ENCODE measurements at places on chromosomes 3 and 15.

DNA sequence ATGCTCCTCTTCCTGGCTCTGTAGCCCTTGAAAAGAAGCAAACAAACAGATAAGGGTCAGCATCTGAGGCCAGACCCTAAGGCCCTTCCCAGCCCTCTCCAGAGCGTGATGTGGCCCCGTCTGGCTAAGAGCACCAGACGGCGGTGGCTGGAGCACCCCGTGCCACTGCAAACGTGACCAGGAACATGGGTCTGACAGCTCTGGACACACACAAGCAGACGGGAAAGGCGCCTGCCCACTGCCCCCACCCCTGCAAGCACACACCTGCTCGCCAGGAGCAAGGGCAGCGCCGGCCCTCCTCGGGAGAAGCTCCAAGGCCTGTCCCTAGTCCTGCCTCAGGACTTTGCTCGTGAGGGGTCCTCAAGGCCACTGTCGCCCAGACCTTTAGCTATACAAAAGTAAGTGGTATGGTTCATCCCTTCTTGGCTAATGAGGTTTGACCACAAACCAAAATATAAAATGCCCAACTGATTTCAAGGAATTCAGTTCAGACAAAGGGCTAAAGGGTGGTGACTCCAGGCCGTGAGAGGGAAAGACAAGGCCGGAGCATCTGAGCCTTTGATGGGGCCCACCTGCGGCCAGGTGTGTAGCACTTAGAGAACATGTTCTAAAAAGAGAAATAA is 90.4 kb downstream of the XXYLT1 start:
- no peak for DNase-seq

GRCh38 chr3:149657321-149657925 is 402 bp downstream of the WWTR1 start:
- DNase-seq: peak; percentile 6

GRCh38 chr3:122555275-122556071 is 8.6 kb downstream of the PARP9 start:
- no peak for DNase-seq

GRCh38 chr3:42876401-42876800 is 722 bp upstream of the CYP8B1 start:
- no peak for DNase-seq

- no peak for DNase-seq
Measured at GRCh38 chr3:73559749-73560148, 65.0 kb downstream of the PDZRN3 start.

- DNase-seq: no peak
Measured at GRCh38 chr15:38010395-38010794, 76.0 kb downstream of the TMCO5A start.

GRCh38 chr3:62534326-62534725 is 161.0 kb upstream of the FEZF2 start:
- no peak for DNase-seq

DNA sequence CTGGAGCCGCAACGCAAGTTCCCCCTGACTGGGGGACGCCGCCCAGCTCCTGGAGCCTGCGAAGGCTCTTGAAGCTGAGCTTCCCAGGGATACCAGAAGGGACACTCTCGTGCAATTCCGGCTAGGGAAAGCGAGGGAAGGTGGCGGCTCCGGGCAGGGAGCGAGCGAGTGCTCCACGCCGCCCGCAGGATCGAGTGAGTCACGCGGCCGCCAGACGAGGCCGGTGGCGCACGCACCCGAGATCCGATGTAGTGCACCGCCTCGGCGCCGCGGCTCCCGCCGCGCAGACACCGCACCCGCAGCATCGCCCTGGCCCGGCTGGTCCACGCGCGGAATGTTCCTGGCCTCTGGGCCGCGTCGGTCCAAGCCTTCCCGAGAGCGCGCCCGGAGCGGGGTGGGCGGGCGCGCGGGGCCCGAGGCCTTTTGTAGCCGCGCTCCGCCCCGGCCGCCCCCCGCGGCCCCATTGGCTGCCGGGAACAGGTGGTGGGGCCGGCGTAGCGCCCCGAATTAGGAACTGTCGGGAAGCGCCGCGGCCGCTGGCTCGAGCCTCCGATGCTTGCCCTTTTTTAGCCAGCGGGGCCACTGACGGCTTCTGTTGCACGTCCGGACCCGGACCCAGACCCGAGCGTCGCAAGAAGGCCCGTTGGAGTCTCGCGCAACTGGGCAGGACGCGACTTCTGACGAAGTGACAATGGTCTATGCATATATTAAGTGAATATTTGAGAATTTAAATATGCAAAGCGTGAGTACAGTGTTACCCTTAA is at the start of gene GATM:
Gene GATM, minus strand, starts transcription at position 396 of the 764 bp plus-strand sequence. Its CDS starts 91 bp downstream, at position 305.
- DNase-seq: peak; percentile 35

GRCh38 chr3:46946856-46947545 is 29.5 kb downstream of the CCDC12 start:
- DNase-seq: peak; percentile 56

DNA sequence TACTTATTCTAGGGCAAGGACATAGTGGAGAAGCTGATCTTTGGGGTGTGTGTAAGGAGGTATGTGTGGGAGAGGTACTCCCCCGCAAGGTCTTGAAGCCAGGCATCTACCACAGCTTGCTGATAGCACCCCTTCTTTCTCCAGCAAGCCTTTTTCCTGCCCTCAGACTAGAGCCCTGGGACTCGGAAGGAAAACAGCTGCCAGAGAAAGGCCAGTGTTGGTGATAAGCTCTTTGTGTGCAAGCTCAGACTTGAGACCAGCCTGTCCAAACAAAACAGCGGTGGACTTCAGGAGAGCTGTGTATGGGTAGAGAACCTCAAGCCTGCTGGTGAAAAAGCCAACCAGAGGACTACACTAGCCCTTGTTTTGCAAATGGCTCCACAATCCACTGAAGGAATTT is 1028.6 kb downstream of the MCTP2 start:
- no peak for DNase-seq

- no peak for DNase-seq
Measured at GRCh38 chr3:148360051-148360450, 337.7 kb upstream of the AGTR1 start.

GRCh38 chr3:172658344-172659245 is 52.3 kb downstream of the NCEH1 start:
- no peak for DNase-seq

DNA sequence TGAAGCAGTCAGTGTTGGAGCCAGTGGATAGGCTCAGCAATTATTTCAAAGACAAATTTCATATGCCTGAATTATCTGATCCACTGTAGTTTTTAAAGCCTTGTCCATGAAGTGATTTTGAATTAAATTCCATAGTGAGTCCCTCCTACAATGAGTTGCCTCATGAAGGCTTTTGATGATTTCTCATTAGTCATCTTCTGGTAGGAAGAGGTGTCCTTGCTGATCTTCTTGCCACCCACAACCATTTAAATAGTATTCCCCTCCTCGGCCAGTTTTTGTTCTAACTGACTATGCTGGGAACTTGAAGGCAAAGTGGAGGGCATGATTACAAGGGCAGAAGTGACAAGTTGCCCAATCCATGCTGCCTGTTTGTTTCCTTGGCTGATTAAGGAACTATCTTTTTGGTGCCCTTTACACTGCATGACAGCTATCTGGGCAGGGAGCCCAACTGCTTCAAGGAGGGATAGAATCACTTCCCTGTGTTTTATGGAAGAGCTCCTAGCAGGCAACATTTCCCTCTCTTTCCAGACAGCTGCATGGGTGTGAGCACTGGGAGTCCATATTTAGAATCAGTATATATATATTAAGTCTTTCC is 617.5 kb downstream of the ZPLD1 start:
- no peak for DNase-seq

DNA sequence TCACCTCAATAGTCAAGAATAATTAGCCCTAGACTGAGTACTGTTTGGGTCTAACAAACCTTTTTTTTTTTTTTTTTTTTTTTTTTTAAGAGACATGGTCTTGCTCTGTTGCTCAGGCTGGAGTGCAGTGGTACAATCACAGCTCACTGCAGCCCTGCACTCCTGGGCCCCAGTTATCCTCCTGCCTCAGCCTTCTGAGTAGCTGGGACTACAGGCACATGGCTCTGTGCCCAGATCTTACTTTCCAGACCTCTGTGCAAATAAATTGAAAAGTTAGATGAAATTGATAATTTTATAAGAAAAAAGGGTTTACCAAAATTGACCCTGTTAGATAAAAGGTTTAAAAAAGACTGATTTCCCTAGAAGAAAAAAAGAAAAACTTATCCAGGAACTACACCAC is 79.0 kb downstream of the NR2E3 start:
- DNase-seq: no peak

- peak; percentile 54 for DNase-seq
Measured at GRCh38 chr3:186772701-186773417, 10.5 kb upstream of the EIF4A2 start.

GRCh38 chr15:40498418-40498817 is 27.6 kb downstream of the CHST14 start:
- DNase-seq: no peak

GRCh38 chr3:46183330-46183729 is 24.8 kb downstream of the CCR1 start:
- DNase-seq: no peak

DNA sequence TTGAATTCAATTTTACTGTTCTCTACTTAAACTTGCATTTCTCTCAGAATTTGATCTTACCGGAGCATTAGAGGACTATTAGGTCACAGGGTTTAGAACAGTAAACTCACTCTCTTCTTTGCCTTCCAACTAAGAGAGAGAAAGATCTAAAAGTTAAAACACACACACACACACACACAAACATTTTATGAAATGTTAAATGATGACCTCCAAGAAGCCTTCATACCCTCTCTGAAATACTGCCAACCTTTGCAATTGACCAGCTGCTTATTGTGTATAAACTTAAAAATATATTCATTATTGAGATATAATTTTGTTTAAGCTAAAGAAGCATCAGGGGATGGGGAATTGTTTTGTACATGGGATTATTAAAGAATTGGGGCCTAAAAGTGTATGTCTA is 15.5 kb upstream of the NR2F2 start:
- no peak for DNase-seq

- no peak for DNase-seq
Measured at GRCh38 chr15:87739866-87740265, 516.7 kb downstream of the NTRK3 start.

- DNase-seq: no peak
Measured at GRCh38 chr15:58852347-58852746, 81.1 kb downstream of the SLTM start.

DNA sequence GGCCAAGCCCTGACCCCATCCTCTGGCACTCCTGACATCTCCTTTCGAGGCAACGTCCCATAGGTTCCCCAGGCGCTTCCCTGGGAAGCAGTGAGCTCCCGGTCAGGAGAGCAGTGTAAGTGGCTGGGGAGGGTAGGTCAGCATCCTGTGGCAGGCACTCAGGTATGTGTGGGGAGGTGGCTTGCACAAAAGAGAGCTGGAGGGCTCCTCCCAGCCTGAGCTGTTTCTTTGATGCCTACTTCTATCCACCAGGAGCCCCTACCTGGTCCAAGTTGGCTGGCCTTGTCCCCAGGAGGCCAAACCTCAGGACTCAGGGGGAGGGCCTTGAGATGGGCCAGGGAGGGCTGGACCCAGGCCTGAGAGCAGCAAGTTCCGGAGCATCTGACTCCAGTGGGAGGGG is 31.7 kb upstream of the LINGO1 start:
- no peak for DNase-seq

DNA sequence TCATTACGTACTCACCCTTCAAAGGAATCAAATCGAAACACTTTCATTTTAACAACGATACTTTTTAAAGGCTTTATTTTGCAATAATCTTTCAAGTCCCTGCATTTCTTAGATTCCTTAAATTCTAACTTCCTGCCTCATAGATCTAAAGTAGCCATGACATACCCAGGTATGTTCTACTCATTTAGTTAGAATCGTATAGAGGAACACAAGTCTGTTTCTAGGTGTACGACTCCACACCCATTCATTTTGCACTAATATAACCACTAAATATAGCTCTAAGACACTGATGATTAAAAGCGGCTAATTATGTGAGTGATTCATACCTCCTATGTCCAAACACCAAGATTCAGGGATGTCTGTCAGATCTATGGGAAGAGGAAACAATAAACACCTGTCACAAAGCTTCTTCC is 1.3 kb downstream of the ATP13A3 start:
- DNase-seq: no peak

- no peak for DNase-seq
Measured at GRCh38 chr3:54125300-54125699, 2.9 kb downstream of the CACNA2D3 start.

DNA sequence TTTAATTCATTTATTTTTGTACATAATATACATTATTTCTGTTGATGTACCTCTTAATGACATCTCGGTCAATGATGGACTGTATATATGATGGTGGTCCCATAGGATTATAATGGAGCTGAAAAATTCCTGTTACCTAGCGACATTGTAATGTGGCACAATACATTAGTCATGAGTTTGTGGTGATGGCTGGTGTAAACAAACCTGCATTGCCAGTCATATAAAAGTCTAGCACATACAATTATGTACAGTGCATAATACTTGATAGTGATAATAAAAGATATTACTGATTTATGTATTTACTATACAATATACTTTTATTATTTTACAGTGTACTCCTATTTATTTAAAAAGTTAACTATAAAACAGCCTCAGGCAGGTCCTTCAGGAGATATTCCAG is 15.1 kb downstream of the TTC14 start:
- DNase-seq: no peak

DNA sequence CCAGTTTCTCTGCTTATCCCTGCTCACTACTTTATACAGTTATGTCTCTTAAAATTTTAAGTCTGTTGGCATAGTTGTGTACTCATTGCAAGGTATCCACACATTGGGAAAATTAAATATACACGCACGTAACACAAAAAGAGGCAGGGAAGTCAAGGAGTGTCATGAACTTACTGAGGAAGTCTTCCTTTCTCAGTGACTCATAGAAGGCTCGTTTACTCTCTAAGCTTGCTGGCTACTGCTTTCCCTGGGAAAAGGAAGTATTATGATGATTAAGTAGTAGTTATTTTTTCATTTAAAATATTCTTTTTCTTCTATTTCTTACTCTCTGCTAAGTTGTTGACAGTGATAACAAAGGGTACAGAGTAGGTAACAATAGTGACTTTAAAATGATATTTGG is 287.3 kb downstream of the UBE2E2 start:
- DNase-seq: no peak

All from stimulated activated CD4-positive, alpha-beta T cell treated with anti-CD3 and anti-CD28 coated beads, Interleukin-4, amount 100 ng/mL, for 48 hours (primary cell).